ENCODE measurements at places on chromosomes 2 and 18.

DNA sequence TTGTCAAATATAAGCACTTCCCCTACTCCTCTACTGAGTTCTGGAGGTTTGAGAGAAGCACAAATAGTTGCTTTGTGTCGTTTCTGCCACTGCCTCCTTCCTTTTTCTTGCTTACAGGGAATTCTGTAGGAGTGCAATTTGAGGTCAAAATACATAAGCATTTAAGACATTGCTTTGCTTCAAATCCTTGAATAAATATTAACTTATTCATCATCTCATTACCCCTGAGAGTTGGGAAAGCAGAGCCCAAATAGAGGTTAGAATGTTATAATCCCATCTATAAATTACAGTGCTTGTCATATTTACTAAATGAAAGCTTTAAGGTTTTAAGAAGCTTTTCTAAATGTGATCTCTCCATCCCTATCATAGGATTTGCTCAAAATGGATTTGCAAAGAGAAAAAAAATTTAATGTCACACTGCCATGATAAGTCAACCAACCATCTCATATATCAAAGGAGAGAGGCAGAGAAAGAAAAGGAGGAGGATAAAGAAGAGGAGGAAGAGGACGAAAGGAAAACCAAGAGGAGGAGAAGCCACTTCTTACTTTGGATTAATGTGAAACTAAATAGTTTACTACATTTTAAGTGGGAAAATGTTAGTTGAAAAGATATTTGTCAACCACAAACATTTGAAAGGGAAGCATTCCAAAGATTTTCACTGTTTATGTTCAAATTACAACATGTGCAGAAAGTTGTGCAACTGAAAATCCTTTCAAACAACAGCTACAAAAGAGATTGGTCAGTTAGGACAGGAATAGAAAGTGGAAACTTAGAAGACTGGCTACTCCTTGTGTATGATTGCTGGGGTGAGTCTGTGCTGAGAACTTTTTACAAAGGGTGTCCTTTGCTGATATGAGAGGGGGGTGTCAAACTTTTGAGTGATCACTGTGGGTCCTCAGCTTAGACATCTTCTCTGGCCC, 277.3 kb upstream of the FN1 start:
- no peak for DNase-seq

DNA sequence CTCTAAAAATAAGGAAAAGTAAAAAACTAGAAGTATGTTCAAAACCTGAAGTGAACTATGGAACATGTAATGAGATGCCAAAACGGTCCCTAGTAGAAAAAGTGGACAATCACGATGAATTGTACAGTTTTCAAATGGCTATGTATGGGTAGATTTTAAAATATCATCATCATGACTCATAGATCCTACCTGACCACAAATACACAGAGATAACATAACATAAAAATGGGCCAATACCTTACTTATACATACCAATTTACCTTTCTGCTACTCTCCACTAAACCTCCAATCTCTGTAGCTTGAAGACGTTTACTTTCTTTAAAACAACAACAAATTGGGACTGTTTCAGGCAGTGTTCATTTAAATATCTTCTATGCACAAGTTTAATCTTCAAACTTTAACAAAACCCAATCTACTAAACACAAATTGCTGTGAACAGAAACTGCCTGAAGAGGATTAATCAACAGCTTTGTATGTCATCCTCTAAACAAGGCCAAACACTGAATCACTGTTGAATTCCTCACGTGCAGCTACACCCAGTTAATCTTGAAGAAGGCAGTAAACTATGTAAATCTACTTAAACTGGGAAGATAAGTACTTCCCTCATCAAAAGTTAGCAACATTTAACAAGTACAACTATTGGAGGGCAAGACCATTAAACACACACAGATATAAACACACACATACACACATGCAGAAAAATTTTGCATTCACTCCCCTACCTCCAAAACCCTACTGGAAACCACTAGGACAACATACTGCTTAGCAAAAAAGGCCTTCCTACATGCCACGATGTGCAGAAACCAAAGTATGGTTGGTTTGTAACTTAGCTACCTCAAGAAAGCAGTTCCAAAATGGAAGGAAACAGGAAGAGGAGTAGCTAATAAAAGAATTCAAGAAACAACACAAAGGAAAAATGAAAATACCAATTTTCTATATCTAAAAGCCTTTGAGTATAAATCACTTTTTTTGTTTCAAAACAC, 90.3 kb downstream of the RBMS1 start:
- no peak for DNase-seq

DNA sequence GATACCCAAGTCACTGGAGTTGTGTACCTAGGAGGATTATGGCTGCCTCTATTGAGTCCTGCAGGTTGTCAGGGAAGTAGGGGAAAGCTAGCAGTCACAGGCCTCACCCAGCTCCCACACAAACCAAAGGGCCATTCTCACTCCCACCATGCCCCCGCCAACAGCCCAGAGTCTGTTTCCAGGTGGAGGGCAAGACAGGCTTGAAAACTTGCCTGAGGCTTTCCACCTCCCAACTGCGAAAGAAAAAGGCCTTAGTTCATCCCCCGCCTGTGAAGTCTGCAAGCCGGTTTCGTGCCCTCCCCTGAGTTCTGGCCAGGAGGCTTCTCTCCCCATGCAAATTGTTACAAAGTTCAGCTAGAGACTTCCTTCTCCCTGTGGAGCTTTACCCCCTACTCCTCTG, 270.3 kb downstream of the TXNL1 start:
- DNase-seq, result no peak

GRCh38 chr2:10225291-10226037, 77.2 kb upstream of the HPCAL1 start:
- DNase-seq, result no peak

- DNase-seq, result no peak
These were observed 5.3 kb downstream of the PLEKHH2 start for GRCh38 chr2:43642363-43642762.

- DNase-seq, result no peak
These were observed 67.2 kb downstream of the POLR1A start for GRCh38 chr2:86038291-86039081.

- DNase-seq, result no peak
These were observed 68.0 kb downstream of the NPAS2 start for GRCh38 chr2:100887713-100888495.

GRCh38 chr18:21997207-21998143, 171.9 kb upstream of the GATA6 start:
- DNase-seq, result no peak

- no peak for DNase-seq
These were observed 15.5 kb downstream of the LDLRAD4 start for GRCh38 chr18:13233787-13234783.

DNA sequence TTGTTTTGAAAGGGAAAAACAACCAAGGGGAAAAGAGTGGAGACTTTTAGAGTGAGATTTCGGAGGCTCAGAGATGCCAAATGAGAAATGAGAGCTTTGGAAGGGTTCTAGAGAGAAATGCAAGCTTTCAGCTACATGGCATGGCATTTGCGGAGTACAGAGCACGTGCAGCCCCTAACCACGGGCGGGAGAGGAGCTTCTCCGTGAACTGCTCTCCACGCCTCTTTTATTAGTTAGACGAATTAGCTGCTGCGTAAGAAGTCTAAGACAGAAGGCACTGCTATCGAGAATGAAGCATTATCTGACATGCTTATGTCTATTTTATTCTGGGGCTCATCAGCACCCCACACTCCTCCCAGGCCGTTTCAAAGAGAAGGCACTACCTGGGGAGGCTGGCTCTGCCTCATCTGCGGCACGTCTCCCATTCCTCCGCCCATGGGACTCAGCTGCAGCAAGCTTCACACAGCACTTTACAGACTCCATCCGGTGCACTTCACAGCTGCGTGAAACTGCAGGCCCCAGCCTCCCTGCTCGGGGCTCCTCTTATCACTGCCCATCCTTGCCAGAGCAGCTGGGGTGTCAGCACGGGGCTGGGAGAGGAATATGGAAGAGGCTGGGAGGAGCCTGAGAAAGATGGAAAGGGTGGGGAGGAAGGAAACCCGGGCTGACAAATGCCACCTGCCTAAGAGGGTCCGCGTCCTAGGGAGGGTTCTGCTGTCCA, 207.3 kb upstream of the APCDD1 start:
- no peak for DNase-seq

DNA sequence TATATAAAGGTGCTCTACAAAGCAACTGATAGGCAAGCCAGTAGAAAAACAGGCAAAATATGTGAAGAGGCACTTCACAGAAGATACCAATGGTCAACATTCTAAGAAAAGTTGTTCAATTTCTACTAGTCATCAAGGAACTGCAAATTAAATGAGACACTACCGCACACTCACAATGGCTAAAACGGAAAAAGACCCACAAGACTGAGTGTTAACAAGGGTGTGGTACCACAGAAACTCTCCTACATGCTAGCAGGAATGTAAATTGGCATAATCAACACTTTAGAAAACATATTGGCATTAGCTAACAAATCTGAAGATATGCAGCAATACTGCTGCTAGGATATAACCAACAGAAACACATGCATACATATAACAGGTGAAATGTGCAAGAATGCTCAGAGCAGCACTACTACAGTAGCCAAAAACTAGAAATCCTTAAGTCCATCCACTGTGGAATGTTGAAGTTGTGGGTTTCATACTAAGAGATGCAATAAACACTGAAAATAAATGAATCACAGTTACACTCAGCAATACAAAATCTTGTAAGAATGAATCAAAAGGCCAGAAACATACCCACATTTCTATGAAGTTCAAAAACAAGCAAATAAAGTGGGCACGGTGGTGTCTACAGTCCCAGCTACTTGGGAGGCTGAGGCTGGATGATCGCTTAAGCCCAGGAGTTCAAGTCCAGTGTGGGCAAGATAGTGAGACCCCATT, 9.2 kb downstream of the RNU4ATAC start:
- DNase-seq, result no peak

GRCh38 chr2:233672886-233673285, 1.2 kb downstream of the UGT1A9 start:
- DNase-seq, result no peak

Data from right renal pelvis (tissue), 4 donors.